ENCODE measurements at places on chromosomes 3 and 15.

GRCh38 chr15:89623165-89623564, 32.1 kb downstream of the KIF7 start:
- no peak for DNase-seq

- no peak for DNase-seq
Observed at GRCh38 chr3:5002871-5003247, 23.6 kb downstream of the BHLHE40 start.

GRCh38 chr3:119870512-119870911, 88.6 kb downstream of the NR1I2 start:
- no peak for DNase-seq

DNA sequence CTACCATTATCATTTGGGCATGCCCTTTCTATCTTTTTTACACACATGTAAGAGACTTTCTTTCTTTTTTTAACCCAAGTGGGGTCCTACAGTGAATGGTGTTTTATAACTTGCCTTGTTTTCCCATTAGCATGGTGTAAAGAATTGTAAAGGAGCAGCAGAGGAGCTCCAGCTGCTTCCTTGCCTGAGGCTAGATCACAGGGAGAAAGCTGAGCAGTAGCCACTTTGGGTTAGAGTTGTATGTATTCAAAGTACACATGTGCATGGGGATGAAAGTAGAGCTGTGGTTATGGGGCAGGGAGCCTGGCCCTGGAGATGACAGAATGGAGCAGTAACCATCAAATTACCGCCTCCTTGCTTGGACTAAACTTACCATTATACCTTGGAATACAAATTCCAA, 231.1 kb upstream of the PDZRN3 start:
- DNase-seq: no peak

- no peak for DNase-seq
Observed at GRCh38 chr15:51550841-51551240, 71.7 kb downstream of the DMXL2 start.

GRCh38 chr15:73873889-73874511, 636 bp downstream of the TBC1D21 start:
- peak; percentile 4 for DNase-seq

- DNase-seq: no peak
Observed at GRCh38 chr3:115401851-115402501, 221.3 kb upstream of the GAP43 start.

GRCh38 chr3:101701696-101702634, 15.4 kb upstream of the RPL24 start:
- DNase-seq: no peak

DNA sequence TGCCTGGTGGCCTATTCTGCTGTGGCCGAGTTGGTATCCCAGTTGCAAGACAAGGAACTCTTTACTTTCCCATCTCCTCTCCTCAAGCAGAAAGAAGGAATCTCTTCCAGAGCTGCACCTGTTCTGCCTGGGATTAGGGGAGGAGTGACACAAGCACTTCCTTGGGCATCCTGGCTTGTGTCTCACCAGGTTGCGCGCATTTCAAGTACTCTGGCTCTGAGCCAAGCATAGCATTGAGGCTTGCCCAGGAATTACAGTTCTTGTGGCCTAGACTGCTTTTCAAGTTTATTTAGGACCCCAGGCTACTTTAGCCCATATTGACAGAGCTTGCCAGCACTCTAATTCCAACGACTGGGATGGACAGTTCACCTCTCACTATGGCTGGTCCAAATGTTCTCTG, 150.5 kb downstream of the RSRC1 start:
- no peak for DNase-seq

GRCh38 chr15:77748078-77749064, 115.7 kb upstream of the LINGO1 start:
- DNase-seq: no peak

DNA sequence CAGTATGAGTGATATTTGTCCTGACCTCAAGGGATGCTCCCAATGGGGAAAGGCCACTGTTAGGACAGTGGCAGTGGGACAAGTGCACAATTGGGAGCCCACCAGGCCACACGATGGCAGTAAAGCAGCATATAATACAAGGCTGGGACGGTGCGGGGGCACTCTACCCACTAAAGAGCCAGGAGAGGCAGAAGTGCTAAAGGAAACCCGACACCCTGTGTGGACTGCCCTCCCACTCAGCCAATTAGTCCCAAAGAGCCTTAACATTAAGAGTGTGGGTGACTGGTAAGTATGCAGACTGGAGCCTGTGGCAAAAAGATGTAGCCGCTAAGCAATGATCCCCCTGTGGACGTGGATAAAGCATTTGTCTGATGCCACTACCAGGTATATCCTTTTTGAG, 8.2 kb upstream of the ZNF589 start:
- DNase-seq: peak; percentile 37

DNA sequence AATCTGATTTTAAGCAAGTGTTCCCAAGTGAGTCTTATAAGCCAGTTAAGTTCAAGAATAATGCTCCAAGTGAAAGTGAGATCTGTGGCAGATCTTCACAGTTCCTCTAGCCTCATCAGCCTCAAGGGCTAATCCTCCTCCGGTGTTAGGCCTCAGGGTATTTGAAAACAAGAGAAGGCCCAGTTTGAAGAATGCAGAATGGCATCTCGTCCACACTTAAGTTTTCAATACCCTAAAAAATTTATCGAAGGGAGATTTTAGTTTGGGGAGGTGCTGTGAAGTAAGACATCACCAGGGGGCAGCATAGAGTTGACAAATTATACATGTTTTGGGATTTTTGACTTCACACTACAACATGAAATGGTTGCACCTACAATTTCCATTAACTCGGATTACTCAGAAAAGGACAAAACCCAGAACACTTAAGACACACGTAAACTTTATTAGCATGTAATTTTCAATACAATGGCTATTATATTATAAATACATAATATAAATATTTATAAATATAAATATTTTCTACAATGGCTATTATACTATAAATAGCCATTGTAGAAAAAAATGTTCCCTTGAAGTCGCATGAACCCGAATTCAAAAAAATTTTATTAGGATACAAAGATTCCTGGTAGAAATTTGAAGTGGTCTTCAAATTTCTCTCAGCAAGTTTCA, 2.3 kb upstream of the TMEM266 start:
- no peak for DNase-seq

DNA sequence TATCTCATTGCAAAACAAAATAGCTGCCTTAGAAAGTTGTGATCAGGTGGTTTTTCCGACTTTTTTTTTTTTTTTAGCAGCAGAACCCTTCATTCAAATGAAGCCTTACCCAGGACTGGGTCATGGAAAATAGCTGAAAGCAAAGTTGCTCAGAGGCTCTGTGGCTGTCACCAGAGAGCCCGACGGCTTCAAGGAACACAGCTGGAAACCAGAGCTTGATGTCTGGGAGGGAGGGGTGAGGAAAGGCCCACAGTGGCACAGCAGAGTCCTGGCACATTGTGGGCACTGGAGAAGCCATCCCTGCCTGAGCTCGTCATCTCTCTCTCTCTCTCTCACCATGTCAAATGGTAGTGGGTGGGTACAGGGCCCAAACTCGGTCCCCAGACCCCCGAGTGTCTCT, 77.5 kb downstream of the RPN1 start:
- no peak for DNase-seq

GRCh38 chr15:26667222-26667988, 105.5 kb downstream of the GABRB3 start:
- no peak for DNase-seq

- DNase-seq: no peak
Observed at GRCh38 chr15:95709959-95710695, 620.4 kb upstream of the NR2F2 start.

DNA sequence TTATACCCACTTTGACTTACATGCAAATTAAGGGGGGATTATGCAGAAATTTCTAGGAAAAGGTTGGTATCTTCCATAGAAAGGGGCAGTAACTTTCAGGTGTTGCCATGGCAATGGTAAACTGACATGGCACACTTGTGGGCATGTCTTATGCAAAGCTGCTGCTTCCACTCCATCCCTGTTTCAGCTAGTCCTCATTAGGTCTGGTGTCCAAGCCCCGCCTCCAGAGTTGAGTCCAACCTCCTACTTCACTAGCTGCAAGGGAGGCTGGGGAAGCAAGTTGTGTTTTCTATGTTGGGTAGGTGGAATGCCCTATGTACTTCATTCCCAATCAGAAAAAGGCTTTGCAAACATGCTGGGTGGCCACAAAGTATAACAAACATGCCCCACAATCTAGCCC, 14.7 kb upstream of the KLHL40 start:
- no peak for DNase-seq

DNA sequence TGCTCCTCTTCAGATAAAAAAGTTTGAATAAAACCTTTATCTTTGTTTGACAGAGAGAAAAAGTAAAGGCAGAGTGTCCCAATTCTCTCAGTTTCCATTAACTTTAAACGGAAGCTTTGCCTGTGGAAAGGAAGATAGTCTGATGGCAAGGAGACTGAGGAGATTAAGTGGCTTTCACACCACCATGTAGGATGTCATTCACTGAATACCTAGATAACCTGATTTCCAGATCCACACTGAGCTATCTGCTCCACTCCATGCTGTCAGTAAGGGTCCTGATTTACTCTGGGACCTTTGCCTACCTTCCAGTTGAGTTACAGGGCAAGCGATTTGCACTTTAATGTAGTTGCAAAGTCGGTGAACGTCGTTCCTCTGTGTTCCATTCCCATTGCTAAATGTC, 233.4 kb upstream of the TBL1XR1 start:
- DNase-seq: no peak

- DNase-seq: no peak
Observed at GRCh38 chr3:17158941-17159682, 274.4 kb downstream of the PLCL2 start.

DNA sequence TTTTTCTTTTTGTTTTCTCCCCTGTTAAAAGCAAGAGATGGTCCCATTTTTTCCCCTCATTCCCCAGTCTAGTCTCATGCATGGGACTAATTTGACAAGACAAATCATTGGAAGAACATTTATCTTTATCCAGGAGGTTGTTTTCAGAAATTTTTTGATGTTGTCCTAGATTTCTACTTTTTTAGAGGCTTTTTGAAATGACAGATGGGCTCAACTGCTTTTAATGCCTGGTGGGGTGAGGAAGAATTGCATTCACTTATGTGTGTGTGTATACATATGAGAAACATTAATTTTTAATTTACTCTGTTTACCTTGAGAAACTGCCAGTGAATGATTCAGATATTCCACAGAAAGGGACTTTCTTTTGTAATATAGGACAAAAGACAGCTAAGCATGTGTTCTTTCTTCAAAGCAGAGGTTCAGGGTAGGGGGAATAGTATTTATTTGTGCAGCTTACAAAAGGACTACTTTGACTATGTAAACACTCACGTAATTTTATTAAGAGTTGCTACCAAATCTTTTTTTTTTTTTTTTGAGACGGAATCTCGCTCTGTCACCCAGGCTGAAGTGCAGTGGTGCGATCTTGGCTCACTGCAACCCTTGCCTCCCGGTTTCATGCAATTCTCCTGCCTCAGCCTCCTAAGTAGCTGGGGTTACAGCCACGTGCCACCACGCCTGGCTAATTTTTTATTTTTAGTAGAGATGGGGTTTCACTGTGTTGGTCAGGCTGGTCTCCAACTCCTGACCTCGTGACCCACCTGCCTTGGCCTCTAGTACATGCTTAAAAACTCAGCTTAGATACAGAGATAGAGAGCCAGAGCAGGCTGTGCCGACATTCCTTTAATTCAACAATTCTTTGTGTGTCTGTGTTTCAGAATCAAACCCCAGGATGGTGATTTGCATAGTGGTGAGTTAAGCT, 130.1 kb upstream of the RARB start:
- DNase-seq: no peak

GRCh38 chr15:75677465-75678323, 30.0 kb downstream of the SNX33 start:
- DNase-seq: no peak

GRCh38 chr3:58059349-58060321, 51.4 kb downstream of the FLNB start:
- no peak for DNase-seq

DNA sequence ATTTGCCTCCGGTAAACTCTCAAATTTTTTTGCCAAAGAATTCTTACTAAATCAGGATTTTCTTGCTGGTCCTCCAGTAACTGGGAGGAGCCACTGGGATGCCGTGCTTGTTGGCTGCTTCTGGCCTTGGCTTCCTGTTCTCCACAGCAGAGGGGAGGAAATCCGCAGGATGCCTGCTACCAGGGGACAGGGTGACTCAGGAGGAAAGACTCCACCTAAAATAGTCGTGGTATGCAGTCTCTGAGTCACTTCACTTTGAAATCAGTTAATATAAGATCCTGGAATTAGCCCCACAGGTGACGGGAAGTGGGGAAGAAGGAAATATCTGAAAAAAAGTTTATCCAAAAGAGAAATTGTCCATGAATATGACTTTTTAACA, 6.5 kb upstream of the TM4SF18 start:
- no peak for DNase-seq

- DNase-seq: no peak
Observed at GRCh38 chr3:11591002-11591355, 52.7 kb downstream of the VGLL4 start.

- no peak for DNase-seq
Observed at GRCh38 chr3:14562121-14562890, 22.2 kb upstream of the GRIP2 start.

DNA sequence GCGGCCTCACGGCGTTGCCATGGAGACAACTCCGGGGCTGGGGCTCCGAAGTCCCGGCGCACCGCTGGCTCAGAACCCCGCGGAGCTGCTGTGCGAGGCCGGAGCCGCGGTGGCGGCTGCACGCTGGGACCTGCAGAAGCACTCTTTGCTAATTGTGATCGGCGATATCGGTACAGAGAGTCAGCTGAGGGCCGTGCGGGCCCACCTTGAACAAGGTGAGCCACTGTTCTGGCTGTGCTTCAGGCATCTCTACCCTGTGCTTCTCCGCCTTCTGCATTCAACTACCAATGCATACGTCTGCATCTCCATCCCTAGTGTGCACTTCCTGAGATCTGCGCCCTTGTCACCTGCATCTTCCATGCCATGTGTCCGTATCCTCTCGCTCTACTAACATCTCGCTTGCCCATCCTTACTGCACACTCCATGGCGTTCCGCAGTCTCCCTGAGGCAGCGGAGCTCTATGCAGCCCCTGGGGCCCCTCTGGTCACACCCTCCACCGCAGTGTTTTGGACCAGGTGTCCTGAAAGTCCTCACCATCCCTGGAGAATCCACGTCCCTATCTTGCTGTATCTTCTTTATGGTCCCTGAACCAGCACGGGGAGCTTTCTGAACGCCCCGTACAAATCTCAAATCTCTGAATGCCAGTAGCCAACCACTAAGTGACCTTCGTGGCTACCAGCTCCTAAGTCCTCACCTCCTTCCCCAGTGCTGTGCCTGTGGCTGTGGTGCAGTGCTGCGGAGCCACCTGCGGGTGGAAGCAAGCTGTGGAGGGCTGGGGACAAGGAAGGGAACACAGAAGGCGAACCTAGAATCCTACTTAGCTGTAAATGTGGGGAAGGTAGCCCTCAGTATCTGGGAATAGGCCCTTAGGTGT, 6.2 kb upstream of the MAP1A start:
- DNase-seq: no peak

DNA sequence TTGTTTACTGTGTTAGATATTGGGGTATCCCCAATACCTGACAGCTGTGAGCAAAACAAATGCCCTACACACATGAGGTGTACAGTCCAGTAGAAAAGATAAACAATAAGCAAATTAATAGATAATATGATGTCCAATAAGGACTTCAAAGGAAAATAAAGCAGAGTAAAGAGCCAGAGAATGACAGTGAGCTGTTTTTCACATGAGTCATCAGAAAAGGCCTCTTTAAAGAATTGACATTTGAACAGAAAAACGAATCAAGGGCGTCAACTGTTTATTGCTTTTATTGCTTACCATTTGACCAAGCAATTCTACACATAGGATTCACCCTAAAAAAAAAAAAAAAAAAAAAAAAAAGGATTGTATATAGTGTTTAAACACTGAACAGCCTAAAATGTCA, 96.6 kb upstream of the FLNB start:
- DNase-seq: no peak

GRCh38 chr15:35054380-35054779, 30.7 kb downstream of the NANOGP8 start:
- DNase-seq: no peak

GRCh38 chr3:12399226-12399625, 85.1 kb upstream of the TSEN2 start:
- DNase-seq: no peak
